ENCODE measurements at places on chromosomes 2 and 18.

GRCh38 chr2:201450954-201451291 is 335 bp downstream of the TRAK2 start:
- no peak for DNase-seq

DNA sequence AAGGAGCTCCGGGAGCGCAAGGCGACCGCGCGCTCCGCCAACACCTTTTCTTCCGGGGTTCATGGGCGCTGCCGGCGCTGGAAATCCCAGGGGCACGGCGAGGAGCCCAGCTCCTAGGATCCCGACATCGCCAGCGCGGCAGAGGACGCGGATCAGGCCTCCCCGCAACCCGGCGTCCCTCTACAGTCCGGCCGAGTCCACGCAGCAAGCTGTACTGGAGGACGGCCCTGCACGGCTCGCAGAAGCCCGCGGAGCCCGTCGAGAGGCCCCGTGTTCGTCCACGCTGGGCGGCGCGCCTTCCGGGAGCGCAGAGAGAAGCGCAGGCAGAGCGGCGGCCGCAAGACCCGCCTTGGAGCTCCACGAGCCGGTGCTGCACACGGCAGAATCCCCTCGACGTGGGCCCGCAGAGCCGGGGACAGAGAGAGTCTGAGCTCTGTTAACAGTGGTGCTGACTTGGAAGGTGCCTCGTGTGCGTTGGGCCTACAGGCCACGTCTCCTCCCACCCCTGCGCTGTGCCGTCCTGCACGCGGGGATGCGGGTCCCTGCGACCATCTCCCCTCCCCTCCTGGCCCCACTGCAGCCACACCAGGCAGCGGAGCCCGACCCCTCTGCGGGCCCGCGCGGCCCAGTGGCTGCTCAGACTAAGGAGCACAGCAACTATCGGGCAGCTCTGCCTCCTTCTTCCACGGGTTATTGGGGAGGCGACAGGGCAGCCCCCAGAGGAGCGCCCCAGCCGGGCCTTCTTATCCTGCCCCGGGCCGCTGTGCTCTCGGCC is 28.1 kb upstream of the PTPN2 start:
- no peak for DNase-seq

GRCh38 chr2:218733171-218734021 is 22.8 kb downstream of the TTLL4 start:
- DNase-seq: no peak

DNA sequence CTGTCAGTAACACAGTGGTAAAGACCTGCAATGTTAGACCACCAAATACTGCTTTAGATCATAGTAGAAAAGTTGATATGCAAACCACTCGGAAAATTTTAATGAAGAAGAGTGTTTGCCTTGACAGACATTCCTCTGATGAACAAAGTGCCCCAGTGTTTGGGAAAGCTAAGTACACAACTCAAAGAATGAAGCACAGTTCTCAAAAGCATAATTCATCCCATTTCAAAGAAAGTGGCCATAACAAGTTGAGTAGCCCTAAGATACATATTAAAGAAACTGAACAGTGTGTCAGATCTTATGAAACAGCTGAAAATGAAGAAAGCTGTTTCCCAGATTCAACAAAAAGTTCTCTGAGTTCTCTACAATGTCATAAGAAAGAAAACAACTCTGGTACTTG is 27.5 kb downstream of the GEN1 start:
- no peak for DNase-seq

GRCh38 chr2:180311-180710 is 83.5 kb downstream of the SH3YL1 start:
- no peak for DNase-seq

GRCh38 chr2:38708900-38709566 is 42.1 kb downstream of the SRSF7 start:
- DNase-seq: no peak

DNA sequence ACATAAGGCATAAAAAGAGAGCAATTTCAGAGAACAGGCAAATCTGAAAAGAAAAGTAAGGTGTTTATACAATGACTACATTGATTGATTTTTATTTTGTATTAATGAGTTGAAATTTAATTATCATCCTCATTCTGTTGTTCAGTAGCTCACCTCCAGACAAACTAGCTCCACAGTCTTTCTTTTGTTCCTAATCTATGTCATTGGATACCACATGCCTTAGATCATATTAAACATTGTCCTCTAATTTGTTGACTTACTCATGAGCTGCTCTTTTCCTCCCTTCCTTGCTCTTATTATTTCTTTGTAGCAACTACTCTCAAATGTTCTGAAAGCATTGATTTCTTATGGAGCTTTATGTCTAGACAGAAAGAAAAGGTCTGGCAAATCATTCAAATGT is 185.5 kb upstream of the ZSWIM2 start:
- no peak for DNase-seq

DNA sequence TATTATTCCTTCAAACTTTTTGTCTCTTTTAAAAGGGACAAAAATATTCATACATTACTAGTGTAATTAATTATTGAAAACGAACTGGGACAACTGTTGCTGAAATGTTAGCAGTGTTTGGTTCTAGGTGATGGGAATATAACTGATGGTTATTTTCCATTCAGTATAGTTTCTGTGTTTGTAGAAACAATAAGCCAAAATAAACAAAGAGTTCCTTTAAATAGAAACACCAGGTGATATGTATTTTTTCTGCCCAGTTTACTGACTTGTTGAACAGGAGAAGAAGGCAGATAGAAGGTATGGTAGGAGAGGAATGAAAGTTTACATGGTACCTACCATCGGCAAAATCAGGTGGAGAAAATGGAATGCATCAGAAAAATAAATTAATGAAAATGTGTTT is 74.2 kb downstream of the LYPD6B start:
- no peak for DNase-seq

DNA sequence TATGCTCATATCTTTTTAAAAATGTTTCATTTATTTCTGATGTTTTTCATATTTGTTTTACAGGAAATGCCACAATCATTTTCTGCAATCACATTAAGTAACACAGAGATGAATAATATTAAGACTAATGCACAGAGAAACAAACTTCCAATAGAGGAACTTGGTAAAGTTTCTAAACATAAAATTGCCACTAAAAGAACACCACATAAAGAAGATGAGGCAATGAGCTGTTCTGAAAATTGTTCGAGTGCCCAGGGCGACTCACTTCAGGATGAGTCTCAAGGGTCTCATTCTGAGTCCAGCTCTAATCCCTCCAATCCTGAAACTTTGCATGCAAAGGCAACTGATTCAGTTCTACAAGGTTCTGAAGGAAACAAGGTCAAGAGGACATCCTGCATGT is 70.4 kb downstream of the APLF start:
- DNase-seq: no peak

- DNase-seq: no peak
These were observed 20.8 kb upstream of the FIGN start for GRCh38 chr2:163756588-163756987.

GRCh38 chr18:6757931-6758330 is 28.4 kb downstream of the ARHGAP28 start:
- no peak for DNase-seq

DNA sequence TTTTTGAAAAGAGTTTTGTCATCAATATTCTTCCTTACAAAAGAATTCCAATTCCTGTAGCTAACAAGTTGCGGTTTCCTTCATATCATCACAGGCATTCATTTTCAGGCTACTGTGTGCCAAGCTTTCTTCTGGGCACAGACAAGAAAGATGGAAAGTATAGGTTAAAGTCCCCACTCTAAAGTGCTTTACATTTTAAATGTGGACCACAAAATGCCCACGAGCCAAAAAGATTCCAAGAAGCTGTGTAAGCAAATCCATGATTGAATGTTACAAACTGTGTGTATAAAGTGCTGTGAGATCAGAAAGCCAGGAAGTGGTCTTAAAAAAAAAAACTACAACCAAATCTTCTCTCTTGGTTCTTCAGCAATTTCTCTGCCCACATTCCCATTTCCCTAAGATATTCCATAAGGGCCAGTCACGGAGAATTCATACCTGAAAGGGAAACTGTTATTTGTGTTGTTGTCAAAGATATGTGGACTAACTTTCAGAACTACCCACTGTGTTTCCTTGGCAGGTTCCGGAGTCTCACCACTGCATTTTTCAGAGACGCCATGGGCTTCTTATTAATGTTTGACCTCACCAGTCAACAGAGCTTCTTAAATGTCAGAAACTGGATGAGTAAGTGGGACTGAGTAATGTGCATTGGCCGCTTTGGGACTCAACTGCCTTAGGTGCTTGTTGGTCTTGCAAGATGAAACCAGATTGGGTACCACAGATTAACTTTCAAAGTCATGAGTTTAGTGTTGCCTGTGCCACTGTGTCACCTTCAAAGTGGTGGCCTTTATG is 55.7 kb downstream of the RAB27B start:
- no peak for DNase-seq

GRCh38 chr2:182018218-182018617 is 32.6 kb downstream of the PPP1R1C start:
- no peak for DNase-seq

DNA sequence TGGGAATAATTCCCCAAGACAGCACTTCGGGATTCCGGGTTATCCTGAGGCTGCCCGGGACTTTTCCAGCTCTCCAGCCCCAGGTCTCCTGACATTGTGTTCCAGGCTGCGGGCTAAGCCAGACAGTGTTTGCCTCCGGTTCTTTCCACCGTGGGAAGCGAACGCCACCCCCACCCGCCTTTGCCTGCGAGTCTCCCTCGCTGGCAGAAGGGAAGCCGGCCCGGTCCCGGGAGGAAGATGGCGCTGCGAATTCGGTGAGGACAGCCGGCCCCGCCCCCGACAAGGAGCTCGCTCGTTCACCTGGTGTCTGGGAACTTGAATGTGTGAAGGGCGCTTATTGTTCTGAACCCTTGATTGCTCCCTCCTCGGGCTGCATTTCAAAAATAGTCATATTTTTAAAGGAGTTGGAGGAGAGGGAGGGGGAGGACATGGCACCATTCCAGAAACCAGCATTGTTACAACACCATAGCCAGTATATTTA is 2.9 kb downstream of the LRATD1 start:
- DNase-seq: no peak

GRCh38 chr18:48455555-48456478 is 46.6 kb upstream of the ZBTB7C start:
- no peak for DNase-seq

DNA sequence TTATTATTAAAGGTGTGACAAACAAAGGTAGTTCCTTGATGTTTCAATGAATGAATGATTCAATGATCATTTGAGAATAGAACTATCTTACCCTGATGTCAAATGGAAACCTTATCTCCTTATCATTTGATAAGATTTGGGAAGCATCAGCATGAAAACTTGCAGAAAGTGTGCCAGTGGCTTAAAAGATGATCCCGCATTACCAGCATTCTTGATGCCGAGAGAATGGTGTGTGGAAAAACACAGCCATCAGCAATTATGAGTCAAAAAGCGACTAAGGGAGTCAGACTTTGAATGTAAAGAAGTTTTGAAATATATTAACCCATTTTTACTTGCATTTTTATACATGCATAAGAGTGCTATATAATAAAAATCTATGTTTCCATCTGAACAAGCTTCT is 93.7 kb downstream of the MAIP1 start:
- no peak for DNase-seq

- DNase-seq: no peak
These were observed 464.1 kb downstream of the TNS1 start for GRCh38 chr2:217538719-217539118.

- DNase-seq: no peak
These were observed 34.8 kb upstream of the PPP4R1 start for GRCh38 chr18:9649164-9649540.

- no peak for DNase-seq
These were observed 40.7 kb downstream of the KCNIP3 start for GRCh38 chr2:95337829-95338228.

DNA sequence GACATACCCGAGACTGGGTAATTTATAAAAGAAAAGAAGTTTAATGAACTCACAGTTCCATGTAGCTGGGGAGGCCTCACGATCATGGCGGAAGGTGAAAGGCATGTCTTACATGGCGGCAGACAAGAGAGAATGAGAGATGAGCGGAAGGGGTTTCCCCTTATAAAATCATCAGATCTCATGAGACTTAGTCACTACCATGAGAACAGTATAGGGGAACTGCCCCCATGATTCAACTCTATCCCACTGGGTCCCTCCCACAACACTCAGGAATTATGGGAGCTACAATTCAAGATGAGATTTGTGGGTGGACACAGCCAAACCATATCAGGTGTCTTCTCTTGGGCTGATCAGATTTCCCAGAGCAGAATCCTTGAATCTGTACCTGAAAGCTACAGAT is 617.3 kb upstream of the ID2 start:
- DNase-seq: no peak

DNA sequence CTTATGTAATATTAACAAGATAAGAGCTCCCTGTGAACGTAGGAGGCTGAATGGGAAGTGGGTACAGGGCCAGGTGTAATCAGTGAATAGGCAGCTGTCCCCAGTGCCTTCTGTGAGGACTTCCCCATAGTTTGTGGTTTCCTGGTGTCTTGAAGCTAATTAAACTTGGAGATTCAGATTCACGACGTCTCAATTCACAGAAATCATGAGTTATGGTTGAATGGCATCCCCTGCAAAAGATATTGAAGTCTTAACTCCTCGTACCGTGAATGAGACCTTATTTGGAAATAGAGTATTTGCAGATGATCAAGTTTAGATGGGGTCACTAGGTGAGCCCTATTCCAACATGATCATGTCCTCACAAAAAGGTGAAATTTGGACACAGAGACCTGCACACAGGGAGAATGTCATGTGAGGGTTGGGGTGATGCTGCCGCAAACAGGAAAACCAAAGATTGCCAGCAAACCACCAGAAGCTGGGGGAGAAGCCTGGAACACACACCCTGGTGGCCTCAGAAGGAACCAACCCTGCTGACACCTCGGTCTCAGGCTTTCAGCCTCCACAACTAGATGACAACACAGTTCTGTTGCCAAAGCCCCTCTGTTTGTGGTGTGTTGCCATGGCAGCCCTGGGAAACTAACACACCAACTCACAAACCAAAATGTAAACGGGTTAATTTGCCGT is 13.2 kb downstream of the ARL4C start:
- DNase-seq: no peak

- DNase-seq: no peak
These were observed 92.2 kb upstream of the ITGB6 start for GRCh38 chr2:160292225-160292624.

DNA sequence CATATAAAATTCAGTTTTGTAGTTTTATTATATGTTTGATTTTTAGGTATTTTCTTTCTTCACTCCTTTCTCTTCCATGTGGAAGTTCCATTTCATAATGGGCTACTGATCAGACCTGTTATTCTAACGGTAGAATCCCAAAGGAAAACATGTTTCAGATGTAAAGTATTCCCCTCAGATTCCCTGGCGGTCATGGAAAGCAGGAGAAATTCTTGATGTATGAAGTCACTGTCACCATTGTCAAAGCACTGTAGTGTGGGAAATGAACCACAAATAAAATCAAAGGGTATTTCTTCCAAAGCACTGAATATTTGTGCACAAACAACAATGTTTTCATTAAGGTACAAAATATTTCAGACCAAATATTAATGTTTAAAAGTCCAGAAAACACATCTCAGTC is 237.3 kb upstream of the KLHL14 start:
- DNase-seq: no peak

DNA sequence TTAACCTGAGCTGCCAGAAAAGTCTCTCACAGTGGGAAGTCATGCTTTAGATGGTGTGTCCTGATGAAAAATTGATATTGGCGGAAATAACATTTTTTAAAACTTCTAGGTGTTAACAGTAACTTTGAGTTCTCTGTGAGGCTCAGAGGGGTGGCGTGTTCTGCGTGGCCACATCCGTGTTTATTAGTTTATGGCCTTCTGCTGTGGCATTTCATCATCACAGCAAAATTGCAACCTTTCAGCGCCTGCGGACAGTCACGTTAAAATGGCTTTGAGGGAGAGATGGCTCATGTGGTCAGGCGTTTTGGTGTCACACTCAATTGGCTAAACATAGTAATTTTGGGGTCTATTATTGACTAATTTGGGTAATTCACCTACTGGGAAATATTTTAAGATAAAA is 42.4 kb downstream of the KLHL29 start:
- DNase-seq: no peak

- no peak for DNase-seq
These were observed 39.1 kb upstream of the NABP1 start for GRCh38 chr2:191638802-191639172.

Measured in GM12892 (cell line).